Smooth muscle cell of trachea (primary cell): ENCODE measurements at places on chromosomes 11 and 22. TPM values are rescaled to one million over a fixed set of nuclear protein-coding genes. Genes with fewer than 3 reads are reported as not detected.

Gene COMMD9
- 46.4 and 61.0 TPM in 2 replicates for total RNA-seq

Gene OR51B2
- total RNA-seq, result not detected in 2 replicates

Gene HOATZ
- total RNA-seq, result not detected in 2 replicates

Gene MS4A14
- not detected in 2 replicates for total RNA-seq

Gene ZBTB16
- total RNA-seq, result under 0.01 TPM in 1 of 2 replicates, not detected in the other

Gene TEX54
- not detected in 2 replicates for total RNA-seq

Gene MS4A12
- not detected in 2 replicates for total RNA-seq

Gene SCT
- not detected in 2 replicates for total RNA-seq

Gene PTPRCAP
- total RNA-seq, result 0.50 and 1.3 TPM in 2 replicates

Gene MYOD1
- total RNA-seq, result not detected in 2 replicates

Gene ADAMTS15
- 35.8 and 46.6 TPM in 2 replicates for total RNA-seq

Gene BDNF
- 5.2 and 10.6 TPM in 2 replicates for total RNA-seq

Gene LINC01488
- not detected in 2 replicates for total RNA-seq

Gene SCUBE1
- total RNA-seq, result 0.33 and 0.58 TPM in 2 replicates

Gene OR51B4
- total RNA-seq, result not detected in 2 replicates

Gene INS
- total RNA-seq, result not detected in 2 replicates
